ENCODE measurements at places on chromosomes 5 and 9.

- DNase-seq: no peak
Measured at GRCh38 chr5:127513408-127513970, 4.0 kb upstream of the PRRC1 start.

DNA sequence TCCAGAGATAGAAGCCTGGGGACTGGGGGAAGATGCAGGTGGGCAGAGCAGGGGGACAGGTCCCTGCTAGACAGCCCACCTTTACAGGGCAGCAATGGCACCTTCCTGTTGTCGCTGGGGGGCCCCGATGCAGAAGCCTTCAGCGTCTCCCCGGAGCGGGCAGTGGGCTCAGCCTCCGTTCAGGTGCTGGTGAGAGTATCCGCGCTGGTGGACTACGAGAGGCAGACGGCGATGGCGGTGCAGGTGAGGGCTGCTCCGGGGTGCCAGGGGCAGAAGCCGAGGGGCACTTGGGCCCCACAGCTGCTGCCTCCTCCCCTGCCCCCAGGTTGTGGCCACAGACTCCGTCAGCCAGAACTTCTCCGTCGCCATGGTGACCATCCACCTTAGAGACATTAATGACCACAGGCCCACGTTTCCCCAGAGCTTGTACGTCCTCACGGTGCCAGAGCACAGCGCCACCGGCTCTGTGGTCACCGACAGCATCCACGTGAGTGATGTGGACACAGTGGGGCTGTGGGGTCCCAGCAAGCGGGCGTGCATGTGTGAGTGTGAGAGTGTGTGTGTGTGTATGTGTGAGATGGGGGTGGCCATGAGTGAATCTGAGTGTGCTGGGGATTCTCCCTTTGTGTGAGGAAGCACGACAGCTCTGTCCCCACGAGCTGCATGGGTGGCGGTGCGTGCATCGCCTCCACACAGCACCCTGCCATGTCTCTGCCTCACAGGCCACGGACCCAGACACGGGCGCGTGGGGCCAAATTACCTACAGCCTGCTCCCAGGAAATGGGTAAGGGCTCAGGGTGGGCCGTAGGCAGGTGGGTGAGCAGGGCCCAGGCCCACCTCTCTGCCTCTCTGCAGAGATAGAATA is 28.4 kb downstream of the CDHR2 start:
- DNase-seq: no peak

GRCh38 chr5:123264394-123264793 is 158.8 kb downstream of the CEP120 start:
- DNase-seq: no peak

DNA sequence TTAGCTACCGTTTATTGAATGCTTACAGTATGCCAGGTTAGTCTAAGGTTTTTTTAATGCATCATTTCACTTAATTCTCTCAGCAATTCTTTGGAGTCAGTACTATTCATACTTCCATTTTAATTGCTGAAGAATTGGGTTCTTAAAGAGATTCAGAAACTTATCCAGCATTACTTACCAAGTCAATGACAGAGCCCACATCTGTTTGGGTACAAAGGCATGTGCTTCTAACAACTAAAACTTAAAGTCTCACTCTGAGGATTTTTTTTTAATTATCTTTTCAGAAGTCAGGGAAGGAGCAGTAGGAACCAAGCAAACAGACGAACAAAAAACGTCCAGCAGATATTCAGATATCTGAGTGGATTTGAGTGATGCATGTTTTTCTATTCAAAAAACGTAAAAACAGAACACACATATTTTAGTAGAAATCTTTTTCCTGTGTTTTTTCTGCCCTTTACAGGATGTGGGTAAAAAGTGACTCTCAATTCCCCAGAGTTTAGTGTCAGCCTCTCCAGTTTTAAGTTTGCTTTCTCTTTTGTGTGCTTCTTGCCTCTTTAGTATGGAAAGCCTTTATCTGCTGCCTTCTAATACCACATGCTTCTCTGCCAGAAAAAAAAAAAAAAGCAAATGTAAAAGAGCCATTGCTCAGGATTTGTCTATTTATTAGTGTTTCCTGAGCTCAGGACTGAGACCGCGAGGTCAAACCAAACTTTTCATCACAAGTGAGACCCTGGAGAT is 118.0 kb downstream of the PRKACG start:
- DNase-seq: no peak

DNA sequence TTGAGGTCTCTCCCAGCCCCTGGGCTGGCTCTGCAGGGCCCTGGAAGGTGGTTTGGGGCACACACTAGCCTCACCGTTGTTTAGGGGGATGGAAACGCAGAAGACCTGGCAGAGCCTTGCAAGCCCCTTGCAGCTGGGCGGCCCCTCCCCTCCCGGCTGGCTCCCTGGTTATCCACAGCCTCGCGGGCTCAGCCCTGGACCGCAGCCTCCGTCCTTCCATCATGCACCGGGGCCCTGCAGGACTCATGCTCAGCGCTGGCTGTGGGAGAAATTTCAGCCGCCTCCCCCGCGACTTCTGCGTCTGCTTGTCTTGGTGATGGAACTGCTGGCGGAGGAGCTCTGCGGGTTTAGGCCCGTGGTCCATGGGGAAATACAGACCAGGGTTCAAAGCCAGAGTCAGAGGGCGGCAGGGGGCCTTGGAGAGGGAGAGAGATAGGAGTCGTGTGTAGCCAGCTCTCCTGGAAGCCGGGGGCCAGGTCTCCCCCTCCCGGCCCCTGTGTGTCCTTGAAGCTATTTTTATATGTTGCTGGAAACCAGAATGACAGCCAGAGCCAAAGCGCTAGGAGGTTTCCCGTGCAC is 75.8 kb upstream of the IER5L start:
- DNase-seq: no peak

- DNase-seq: no peak
Measured at GRCh38 chr5:139650031-139650688, 2.0 kb downstream of the CXXC5 start.
